ENCODE measurements at places on chromosomes 6 and 20.

DNA sequence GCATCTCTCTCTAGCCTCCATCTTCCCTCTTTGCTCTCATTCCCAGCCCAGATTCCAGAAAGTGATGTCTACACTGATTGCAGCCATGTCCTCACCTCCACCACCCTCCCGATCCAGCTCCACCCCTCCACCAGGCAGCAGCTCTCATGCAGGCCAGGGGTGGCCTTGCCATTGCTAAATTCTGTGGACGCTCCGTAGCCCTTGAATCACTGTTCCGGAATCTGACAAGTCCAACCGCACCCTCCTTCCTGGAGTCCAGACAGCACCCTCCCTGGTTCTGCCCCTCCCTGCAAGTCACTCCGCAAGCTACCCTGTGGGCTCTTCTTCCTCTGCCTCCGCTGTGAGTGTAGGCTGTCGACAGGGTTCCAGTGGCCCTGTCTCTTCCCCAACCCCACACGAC is 26.2 kb downstream of the TNXB start:
- DNase-seq: no peak

- no peak for DNase-seq
Observed at GRCh38 chr6:42140032-42140431, 2.4 kb downstream of the C6orf132 start.

- no peak for DNase-seq
Observed at GRCh38 chr20:1625083-1625690, 5.4 kb upstream of the SIRPB1 start.

GRCh38 chr6:12178521-12178920 is 111.6 kb upstream of the EDN1 start:
- DNase-seq: no peak

DNA sequence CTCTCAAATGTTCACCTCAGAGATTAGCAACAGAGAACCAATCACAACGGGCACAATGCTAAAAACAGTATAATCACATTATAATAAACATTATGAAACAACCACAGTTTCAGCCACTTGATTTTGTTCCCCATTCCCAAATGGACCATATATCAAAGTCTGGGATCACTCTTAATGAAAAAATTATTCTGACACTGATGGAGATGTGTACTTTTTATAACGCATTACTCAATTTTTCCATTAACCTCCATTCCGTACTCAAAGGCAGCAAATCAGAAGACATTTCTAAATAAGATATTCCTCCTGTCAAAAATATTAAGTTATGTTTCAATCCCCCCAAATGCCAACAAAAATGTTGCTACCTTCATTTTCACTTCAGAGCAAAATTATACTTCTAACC is 2.8 kb downstream of the CPNE1 start:
- no peak for DNase-seq

DNA sequence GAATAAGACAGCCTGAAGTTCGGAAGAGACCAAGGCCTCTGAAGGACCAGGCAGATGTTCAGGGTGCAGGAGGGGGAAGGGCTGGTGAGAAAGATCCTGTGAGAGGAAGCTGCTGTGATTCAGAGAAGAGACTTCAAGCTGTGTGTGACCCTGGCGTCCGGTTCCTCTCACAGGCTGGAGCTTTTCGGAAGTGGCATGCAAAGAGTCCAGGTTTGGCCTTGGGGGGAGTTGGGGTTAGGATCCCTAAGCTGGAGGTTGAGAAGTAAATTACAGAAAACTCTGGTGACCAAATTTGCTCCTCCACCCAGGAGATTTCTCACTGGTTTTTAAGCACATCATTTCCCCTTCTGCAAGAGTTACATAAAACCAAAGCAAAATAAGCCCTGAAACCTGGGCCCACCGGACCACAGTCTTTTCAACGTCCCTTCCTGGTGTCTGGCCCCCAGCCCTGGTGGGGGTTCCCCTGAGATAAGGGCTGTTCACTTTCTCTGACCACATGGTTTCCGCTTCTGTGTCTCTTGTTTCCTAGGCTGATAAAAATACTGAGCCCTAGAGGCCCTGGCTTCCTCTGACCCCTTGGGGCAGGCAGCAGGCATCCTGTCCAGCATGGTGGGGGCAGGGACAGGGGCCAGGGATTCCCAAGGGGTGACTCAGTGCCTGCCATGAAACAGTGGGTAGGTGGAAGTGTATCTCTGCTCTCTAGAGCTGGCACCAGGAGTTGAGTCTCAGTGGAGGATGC is 12.0 kb upstream of the LTA start:
- DNase-seq: no peak

GRCh38 chr6:13013681-13014503 is 297.3 kb downstream of the PHACTR1 start:
- no peak for DNase-seq

All from mesothelial cell of epicardium (in vitro differentiated cells).